ENCODE measurements at places on chromosomes 3 and 15.

DNA sequence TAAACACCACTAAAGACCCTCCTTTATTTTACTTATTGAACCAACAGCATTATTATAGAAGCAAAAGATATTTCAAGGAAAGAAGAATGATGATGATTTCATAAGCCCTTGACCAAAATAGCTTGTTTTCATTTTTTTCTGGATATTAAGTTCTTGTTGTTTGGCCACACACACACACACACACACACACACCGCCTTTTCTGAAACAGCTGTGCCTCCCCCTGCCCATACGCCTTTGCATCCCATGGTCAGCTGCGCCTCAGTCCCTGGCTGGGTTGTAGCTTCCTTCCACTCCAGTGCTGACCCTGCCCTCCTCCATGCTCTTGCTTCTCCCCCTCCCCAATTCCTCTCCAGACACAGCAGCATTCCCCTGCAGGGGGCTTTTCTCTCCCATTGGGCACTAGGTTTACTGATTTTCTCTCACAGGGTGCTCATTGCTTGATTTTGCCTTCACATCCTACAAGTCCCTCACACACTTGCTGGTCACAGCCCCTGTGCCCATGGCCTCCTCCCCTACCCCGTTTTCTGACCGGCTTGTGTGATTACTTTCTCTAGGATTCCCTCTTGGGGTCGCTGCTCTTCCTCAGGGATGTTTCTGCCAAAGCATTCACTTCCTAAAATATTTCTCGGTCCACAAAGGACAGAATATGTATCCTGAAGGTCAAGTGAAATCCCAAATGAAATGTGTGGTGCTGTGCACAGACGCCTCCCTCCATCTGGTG lies 18.4 kb downstream of the MESP1 start:
- DNase-seq, result no peak

DNA sequence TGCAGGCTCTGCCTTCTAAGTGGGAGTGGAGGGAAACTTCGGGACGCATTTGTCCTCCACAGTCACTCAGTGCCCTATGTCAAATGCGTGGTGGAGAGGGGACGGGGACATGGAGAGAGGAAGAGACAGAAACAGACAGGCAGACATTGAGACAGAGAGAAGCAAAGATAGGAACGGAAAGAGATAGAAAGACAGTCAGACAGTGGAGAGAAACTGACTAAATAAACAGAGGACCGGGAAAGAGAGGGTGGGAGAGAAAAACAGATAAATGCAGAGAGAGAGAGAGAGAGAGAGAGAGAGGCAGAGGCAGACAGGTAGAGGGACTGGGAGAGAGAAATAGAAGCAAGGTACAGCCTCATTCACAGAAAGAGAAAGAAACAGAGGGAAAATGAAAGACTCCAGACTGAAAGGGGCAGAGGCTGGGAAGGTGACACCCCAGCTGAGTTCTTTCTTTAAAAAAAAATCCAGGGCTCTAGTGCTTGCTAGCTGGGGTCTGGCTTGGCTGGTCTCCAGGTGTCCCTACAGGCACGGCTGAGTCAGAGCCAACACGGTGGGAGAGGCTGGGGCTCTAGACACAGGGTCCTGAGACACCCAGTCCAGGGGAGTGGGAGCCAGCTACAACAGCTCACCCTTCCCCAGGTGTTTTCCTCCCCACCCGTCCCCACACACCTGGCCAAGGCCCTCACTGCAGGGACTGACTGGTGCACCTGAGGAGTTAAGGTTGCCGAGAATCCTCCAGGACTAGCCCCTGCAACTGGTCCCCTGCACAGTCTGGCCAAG lies 506.1 kb upstream of the PROK2 start:
- no peak for DNase-seq

DNA sequence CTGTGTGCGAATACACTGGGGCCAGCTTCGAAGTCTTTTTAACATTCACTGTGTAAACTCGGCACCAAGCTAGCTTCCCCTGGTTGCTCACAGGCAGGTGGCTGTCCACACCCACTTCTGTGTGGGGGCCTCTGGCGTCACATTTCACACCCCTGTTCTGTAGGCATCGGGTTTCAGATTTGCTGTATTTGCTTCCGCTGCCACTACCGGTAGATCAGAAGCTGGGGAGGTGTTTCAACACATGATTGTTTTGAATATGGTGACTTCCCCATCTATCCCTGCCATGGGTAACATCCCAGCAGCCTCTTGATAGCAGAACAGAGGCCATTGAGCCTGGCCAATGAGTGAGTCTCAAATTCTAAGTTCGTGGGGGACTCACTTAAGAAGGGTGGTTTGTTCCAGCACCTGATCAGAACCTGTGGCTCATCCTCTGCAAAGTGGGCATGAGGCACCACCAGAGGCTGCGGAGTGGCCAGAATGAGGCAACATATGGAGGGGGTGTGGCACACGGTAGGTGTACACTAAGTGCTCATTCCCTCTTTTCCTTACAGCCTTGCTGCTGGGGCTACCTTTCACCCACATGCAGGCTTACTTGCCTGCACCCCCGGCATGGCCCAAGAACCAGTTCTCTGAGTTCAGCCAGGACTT lies 61.5 kb downstream of the IQSEC1 start:
- DNase-seq, result no peak

DNA sequence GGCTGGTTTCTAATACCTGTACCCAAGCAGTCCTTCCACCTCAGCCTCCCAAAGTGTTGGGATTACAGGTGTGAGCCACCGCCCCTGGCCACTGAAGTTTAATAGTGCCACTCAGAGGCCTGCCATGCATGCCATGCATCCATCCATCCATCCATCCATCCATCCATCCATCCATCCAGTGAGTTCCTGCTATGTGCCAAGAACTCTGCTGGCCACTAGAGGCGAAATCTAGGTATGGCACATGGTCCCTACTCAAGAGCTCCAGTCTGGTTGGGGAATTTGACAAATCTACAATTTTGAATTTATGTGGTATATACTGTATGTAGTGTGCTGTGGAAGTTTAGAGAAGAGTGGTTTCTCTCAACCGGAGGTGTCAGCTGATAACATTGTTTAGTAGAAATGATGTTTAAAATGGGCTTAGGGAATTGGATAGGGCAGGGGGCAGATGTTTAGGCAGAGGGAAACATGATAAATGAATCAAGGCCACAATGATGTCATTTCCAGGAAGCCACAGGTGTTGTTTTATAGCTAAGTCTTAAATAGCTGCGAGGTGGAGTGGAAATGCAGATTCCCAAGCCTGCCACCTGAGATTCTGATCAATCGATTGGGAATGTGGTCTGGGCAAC lies 384.4 kb upstream of the C2CD4B start:
- DNase-seq, result peak; percentile 57

DNA sequence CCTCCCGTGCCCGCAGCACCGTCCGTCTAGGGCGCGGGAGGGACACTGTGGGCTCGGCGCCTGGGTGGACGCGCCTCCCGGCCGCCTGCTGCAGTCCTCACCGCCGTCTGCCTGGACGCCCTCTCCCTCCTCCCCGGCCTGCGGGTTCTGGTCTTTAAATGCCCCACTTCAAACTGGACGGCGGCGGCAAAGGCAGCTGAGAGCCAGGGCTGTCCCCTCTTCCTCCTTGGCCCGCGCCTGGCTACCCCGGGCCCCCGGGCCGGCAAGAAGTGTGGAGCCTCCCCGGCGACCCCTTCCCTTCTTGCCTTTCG lies 426 bp downstream of the CBLB start:
- DNase-seq, result peak; percentile 61

GRCh38 chr3:108185536-108185935 lies 36.7 kb downstream of the IFT57 start:
- no peak for DNase-seq

Data from iris pigment epithelial cell (primary cell).